ENCODE measurements at places on chromosomes 13 and 19.

DNA sequence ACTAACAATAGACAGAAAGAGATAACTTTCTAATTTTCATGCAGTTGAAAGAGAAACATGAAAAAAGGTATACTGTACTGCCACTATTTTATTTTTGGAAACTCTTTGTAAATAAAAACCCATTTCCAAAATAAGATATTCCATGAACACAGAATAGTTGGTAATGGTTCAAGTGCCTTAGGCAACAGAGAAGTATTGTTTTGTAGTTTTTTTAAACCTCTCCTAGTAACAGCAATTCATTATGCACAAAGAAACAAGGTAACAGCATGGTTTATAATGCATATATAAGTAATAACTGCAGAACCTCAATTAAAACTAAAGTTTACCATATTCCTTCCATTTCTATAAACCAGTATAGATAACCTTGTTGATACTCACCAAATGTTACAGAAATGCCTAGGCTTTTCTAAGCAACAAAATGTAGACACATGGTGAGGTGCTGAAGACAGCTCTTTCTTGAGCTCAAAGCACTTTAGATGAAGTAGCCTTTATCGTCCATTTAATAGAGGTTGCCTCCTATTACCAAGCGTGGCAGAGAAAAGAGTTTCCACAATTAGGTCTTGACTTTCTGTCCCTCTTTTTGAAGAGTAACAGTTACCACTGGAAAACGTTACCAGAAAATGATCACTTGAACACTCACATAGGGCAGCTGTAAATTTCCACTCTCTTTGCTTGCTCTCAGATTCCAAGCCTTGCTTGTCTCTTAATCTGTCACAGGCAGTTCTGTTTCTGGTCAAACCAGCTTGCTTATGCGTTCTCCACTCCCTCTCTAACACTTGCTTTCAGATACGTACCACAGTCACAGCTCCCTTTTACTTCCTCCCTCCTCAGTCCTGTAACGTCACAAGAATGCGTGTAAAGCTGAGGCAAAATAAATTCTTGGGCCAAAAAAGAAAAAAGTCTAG, 42.9 kb downstream of the CAB39L start:
- no peak for DNase-seq

DNA sequence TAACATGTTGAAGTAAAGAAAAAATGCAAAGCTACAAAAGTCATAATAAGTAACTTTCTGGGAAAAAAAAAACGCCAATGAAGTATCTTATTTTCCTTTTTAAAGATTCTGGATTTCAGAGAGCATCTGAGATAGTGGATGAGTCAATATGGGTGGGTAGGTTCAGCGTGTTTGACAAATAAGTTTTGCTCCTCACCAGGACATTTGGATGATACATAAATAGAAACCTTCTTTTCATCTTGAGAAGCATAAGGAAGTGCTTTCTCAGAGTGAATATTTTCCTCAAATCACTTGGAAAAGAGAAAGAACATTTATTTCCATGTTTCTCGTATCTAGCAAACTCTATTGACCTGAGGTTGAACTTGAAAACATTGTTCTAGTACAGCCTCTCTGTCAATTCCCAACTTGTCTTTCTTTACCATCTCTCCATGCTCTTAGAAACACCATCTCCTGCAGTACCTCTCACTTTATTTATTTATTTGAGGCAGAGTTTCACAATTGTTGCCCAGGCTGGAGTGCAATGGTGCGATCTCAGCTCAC, 463.2 kb downstream of the KLF5 start:
- DNase-seq: no peak

GRCh38 chr13:98239162-98240076, 62.4 kb upstream of the RNF113B start:
- DNase-seq: no peak

GRCh38 chr13:98468361-98468760, 108.5 kb downstream of the STK24 start:
- DNase-seq: no peak

DNA sequence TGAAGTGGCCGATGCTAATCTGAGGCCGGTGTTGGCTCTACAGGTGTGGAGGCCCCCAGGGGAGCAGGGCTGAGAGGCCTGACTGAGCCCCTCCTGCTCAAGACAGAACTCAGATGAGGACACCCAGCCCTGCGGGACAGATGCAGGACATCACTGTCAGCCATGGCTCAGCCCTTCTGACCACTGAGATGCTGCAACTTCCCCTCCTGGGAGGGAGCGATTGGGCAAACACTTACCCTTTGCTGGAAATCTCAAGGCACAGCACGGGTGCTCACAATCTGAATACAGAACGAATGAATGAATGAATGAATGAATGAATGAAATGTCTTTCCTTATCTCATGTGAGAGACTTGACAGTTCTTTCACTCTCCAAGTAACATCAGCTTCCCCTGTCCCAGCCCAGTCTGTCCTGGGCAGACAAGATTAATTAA, 3.5 kb upstream of the SIGLEC7 start:
- DNase-seq: no peak

- no peak for DNase-seq
These were observed 32.4 kb downstream of the DHRS12 start for GRCh38 chr13:51771418-51772104.

DNA sequence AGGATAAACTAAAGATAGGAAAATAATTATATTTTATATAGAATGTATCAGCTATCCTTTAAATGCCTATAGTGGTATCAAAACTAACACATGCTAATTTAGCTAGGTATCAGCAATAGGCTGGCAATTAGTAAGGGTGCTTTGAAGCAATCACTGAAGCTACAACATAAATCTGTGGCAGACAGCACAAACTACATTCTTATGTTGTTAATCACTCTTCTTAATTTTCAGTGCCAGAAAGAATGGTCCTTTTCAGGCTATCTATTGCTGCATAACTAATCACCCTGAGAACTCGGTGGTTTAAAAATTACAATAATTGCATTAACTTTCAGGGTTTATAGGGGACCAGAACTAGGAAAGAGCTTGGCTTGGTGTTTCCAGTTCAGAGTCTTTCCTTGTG, 963.1 kb downstream of the EFNB2 start:
- no peak for DNase-seq

Measured in CD4-positive, alpha-beta T cell treated with Interleukin-12 subunit alpha and Interleukin-12 subunit beta, for 1 hour (primary cell).